Stimulated activated CD4-positive, alpha-beta T cell treated with anti-CD3 and anti-CD28 coated beads, Interleukin-1b, Interleukin-23, amount 100 ng/mL, for 1 hour (primary cell): ENCODE measurements at places on chromosomes 5 and 9.

- no peak for DNase-seq
Observed at GRCh38 chr9:16571127-16571802, 299.2 kb downstream of the BNC2 start.

DNA sequence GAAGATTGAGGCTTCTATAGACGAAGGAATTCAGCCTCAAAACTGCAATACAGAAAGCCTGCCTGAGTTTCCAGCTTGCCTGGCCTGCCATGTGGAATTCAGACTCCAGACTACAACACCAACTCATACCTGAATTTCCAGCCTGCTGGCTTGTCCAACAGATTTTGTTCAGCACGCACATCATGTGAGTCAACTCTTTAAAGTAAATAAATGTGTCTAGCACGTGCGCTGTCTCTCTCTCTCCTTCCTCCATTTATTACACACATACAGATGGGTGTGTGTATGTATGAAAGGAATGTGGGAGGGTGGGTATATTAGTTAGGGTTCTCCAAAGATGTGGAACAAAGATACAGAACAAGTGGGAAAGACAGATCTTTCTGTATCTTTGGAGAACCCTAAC lies 82.4 kb upstream of the TAS2R1 start:
- no peak for DNase-seq

- DNase-seq, result no peak
Observed at GRCh38 chr9:90259311-90260246, 383.0 kb downstream of the DIRAS2 start.

DNA sequence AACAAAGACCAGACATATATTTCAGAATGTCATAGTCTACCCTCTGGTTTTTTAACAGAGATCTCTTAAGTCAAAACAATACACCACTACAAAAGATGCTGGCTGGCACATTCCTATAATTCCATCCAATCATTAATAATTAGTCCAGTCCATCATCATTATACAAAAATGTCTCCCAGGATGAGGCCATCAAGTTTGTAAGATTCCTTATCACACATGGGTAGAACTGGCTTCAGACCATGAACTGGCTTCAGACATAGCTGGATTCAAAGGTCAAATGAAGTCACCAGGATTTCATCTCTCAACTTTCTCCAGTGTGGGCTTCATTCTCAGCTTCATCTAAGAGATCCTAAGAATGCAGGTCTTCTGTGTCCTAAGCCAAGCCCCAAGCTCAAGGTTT lies 147.1 kb downstream of the ENC1 start:
- no peak for DNase-seq

DNA sequence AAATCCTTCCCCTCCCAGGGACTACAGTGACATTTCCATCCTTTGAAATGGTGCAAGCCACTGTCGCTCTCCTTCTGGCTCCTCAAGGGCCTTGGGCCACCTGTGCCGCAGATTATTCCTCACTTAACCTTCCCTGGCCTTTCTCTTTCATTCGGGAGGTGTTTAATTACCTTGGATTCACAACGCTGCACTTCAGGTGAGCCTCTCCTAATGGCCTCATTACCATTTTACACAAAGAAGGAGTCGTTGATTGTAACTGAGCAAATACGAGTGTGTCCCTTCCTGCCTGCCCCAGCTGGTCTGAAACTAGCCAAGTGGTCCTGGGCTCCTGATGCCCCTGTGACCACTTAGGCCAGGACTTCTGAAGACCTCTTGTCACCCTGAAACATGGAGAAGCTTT lies 205.0 kb downstream of the CRB2 start:
- DNase-seq, result no peak

- no peak for DNase-seq
Observed at GRCh38 chr9:1253064-1253979, 203.2 kb downstream of the DMRT2 start.

GRCh38 chr5:176424181-176424580 lies 7.8 kb upstream of the CLTB start:
- DNase-seq, result no peak
